ENCODE measurements at places on chromosomes 1 and 21.

- DNase-seq = no peak
Measured at GRCh38 chr21:43928222-43929125, 63.5 kb downstream of the AGPAT3 start.

- DNase-seq = no peak
Measured at GRCh38 chr1:23029337-23029736, 10.1 kb downstream of the KDM1A start.

DNA sequence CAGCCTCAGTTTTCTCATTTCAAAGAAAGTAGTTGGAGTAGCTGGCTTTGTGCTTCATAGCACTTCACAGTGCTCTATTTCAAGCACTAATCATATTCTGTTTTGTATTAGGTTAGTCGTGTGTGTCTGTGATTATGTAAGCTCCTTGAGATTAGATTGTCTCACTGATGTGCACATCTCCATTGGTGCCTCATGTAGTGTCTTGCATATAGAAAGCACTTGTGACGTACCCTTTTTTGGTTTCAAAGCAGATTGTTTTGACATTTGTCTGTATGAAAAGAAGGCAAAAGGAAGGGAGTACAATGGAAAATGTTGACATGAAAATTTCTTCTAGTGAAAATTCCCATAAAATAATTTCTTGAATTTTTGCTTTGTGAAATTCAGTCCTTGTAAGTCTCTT, 13.9 kb downstream of the BTBD8 start:
- DNase-seq = no peak

DNA sequence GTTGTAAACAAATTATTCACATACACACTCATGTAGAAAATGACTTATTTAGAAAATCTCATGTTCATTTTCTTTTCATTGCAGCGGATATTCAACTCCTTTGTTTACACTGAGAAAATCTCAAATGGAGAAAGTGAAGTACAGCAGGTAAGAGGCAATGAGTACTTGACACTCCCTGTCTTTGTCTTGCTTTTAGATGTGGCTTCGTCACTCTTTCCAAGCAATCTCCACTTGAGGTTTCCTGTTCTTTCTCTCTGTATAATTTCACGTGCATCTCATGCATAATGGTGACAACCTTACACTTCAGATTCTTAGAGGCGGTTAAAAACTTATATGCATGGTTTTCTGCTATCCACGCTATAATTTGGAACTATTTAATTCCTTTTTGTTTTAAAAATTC, 80.6 kb downstream of the CACHD1 start:
- DNase-seq = no peak

DNA sequence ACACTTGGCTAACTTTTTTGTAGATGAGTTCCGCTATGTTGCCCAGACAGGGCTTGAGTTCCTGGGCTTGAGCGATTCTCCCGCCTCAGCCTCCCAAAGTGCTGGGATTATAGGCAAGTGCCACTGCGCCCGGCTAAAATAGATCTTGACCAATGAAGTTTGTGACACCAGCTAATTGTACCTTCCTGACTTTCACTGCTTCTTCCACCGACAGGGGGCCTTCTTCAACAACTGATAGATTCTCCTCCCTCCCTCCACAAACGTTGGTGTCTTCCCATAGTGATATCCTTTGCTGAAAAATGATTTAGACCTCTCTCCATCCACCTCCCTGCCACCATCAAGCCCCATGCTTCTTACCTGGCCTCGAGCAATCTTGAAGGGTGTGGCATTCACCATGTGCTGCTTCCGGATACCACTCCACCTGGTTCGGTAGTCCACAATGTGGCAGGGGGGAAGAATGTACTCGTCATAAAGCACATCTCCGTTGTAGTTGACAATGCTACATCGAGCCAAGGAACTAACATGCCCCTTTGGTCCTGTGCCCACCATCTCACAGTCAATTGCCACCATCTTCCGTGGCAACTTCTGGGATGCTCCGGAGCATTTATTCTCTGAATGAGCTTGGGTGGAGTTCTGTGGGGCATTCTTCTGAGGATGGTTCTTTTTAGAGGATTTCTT, 1.6 kb upstream of the METTL25B start:
- DNase-seq = peak; percentile 56

- no peak for DNase-seq
Measured at GRCh38 chr21:46131838-46132651, 23.3 kb downstream of the FTCD start.

- DNase-seq = no peak
Measured at GRCh38 chr1:6731905-6732304, 30.3 kb upstream of the DNAJC11 start.

GRCh38 chr1:174654560-174654959, 206.8 kb downstream of the GPR52 start:
- no peak for DNase-seq

DNA sequence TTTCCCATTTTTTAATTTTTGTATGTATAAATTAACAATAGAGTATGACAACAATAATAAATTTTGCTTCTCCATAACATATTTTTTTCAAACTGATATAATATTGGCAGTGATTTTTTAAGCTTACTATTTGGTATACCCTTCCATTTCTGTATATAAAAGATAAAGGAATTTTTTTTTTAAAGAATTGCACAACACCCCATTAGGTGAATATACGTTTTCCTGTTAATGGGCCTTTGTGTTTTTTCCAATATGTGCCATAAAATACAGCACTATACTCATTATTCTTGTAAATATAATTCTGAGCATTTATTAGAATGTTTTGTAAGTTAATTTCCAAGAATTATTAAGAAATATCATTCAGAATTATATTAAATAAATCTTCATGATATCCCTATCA, 515.2 kb upstream of the RGS18 start:
- DNase-seq = no peak

- DNase-seq = no peak
Measured at GRCh38 chr1:84159533-84160240, 15.6 kb downstream of the PRKACB start.

GRCh38 chr1:167797015-167797414, 75.2 kb downstream of the MPZL1 start:
- DNase-seq = peak; percentile 97

- peak; percentile 22 for DNase-seq
Measured at GRCh38 chr1:31069392-31069791, 3.9 kb upstream of the PUM1 start.

DNA sequence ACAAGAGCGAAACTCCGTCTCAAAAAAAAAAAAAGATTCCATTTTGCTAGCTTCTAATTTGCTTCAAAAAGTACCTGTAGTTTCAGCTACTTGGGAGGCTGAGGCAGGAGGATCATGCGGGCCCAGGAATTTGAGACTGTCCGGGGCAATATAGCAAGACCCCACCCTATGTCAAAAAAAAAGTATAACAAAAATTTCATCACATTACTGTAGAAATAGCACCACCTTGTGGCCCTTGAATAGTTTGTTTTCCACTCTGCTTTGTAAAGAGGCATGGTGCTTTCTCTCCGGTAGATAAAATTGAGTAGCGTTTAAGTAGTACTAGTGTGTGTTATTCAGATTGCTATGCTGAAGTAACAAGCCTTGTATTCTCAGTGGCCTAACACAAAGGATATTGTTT, 18.2 kb upstream of the MSTO1 start:
- DNase-seq = peak; percentile 68

- peak; percentile 80 for DNase-seq
Measured at GRCh38 chr1:222892137-222892769, 77.4 kb downstream of the DISP1 start.

GRCh38 chr1:72482736-72483413, 200.5 kb upstream of the NEGR1 start:
- DNase-seq = no peak

GRCh38 chr1:53272349-53272748, 34.0 kb upstream of the MAGOH start:
- DNase-seq = no peak

DNA sequence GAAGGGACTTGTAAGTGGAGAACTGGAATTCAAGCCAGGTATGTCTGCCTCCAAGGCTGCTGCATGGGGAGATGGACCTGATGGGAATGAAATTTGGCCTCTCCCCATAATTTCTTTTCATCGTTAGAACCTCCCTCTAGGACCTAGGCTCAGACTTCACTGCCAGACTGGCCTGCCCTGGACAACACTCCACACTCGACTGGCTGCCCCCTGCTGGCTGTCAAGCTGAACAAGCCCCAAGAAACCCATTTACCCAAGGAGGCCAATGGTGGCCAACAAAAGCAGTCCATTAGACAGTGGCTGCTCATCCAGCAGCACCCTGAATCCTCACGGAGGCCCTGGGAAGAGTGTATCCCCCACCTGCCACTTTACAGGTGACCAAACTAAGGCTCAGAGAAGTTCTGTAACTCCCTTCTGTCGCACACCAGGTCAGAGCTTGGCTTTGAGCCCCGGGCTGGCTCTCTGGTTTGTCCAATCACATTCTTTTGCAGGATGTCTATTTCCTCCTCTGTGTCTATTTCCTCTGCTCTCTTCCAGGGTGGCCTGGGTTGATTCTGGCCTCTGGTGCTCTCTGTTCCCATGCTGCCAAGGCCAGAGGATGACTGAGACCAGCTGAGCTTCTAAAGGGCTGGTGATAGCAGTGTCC, 3.8 kb downstream of the RNF186 start:
- DNase-seq = peak; percentile 47

GRCh38 chr1:214609692-214610091, 6.7 kb downstream of the CENPF start:
- no peak for DNase-seq

DNA sequence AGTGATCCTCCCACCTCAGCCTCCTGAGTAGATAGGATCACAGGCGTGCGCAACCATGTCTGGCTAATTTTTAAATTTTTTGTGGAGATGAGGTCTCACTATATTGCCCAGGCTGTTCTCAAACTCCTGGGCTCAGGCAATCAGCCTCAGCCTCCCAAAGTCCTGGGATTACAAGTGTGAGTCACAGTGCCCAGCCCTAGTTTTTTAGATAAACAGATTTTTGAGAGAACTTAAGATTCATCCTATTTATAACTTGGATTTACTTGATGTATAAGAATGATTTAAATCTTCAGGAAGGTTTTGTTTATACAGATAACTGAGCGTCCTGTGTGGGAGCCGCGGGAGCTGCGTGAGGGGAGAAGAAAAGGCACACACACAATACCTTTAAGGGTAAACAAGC, 26.2 kb downstream of the HEYL start:
- DNase-seq = peak; percentile 78

DNA sequence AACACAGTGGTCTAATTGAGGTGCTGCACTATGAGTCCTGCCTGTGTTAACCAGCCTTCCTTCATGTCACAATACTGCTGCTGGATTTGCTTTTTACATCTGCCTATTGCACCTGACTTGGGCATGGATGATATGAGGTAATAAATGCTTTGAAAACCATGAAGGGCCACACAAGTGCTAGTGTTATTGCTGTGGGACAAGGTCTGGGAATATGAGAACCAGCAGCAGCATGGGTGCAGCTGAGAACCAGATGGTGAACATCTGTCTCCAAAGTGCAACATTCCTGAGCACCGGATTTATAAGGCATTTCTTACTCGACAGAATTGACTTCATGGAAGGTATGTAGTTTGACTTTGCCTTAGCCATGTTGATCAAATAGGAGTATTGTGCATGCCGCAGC, 16.6 kb downstream of the TRIM45 start:
- DNase-seq = no peak

DNA sequence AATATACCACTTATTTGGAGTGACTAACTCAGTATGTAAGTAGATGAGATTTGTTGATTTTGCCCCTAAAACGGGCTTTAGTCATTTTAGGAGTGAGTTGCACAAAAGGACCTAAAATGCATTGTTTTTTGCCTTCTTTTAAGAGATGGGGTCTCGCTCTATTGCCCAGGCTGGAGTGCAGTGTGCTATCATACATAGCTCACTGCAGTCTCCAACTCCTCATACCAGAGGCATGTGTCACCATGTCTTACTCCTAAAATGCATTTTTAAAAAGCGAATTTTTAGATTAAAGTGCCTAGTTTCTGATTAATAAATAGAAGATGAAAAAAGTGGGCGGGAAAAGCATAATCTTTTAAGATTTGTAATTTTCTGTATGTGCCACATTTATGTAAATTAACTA, 11.5 kb upstream of the NEXN start:
- peak; percentile 40 for DNase-seq

DNA sequence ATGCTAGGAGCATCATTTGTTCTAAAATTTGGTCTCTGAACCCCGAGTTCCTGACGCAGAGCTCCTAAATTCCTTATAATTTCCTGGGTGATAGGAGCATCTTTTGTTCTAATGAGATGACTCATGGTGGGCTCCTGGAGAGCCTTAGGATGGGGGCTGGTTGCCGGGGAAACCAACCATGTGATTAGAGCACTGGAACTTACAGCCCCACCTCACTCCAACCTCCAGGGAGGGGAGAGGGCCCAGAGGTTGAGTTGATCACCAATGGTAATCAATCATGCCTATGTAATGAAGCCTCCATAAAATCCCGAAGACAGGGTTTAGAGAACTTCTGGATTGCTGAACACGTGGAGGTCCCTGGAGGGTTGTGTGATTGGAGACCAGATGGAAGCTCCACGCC, 7.7 kb downstream of the SHISAL2A start:
- DNase-seq = no peak

DNA sequence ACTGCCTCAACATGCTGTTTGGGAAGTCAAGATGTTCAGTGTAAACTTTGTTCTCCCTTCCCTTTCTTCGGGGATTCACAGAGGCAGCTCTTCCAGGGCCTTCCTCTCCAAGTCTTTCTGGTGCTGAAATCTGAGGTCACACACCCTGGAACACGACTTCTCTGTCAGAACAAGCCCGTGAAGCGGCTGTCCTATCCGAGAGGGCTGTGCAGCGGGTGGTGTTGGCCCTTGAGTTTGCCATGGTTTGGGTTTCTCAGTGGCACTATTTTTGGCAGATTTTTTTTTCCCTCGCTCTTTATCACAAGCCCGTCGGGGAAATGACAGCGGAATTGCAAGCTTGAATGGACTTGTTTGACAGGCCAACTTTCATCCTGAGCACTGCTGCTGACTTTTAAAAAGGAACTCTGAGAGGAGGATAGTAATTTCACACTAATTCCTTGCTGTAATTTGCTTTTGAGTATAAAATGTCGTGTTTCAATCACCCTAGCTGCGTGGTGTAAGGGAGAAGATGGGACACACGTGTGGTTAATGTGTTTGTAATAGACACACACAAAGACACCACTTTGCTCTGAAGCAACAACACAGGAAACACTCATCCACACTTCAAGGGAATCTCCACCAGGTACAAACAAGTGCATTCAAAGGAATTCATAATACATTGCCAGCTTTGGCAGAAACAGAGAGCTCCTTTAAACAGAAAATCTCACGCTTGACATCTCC, 60.1 kb upstream of the TARBP1 start:
- DNase-seq = no peak

- no peak for DNase-seq
Measured at GRCh38 chr1:3082571-3083516, 13.8 kb downstream of the PRDM16 start.

GRCh38 chr1:204634260-204634910, 51.2 kb downstream of the LRRN2 start:
- DNase-seq = no peak

GRCh38 chr1:155057788-155058211, 5.7 kb upstream of the EFNA4 start:
- DNase-seq = no peak

Measured in amniotic epithelial cell (primary cell).